Smooth muscle cell of the brain vasculature (primary cell): ENCODE measurements at places on chromosomes 13 and 19.

- DNase-seq: no peak
These were observed 59.5 kb downstream of the ARHGEF18 start for GRCh38 chr19:7408251-7408650.

DNA sequence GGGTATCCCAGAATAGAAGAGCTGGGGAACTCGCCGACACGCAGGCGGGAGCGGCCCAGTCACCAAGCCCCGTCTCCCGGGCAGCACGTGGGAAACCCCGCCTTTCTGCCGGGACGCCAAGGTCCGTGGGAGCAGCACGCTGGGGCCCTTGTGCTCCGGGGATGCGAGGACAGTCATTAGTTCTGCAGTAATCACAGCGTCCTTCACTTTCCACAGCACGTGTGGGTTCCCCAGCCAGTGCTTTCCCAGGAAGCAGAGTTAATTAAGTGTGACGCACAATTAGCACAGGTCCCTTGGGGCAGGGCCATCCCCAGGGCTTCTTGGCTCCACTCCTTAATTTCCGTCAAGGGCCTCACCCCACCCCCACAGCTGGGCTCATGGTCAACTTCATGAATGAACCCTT, 64.3 kb upstream of the C13orf46 start:
- no peak for DNase-seq

GRCh38 chr13:27172495-27172842, 858 bp upstream of the USP12 start:
- DNase-seq: no peak

DNA sequence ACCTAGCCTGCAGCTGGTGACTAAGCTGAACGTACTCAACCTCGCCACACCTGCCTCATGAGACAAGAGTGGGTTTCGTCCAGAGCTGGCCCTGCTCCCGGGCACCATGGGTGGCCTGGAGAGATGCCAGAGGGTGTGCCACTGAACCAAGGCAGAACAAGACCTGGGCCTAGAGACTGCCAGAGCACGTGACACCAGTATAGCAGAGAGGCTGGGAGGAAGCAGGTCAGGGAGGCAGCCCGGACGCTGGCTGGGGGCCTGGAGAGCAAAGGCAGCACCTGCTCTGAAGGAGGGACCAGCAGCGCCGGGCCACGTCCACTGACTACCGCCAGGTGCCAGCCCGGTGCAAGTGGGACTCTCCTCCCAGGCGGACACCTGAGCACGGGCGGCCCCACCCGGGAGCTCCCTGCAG, 7.3 kb upstream of the C13orf46 start:
- peak; percentile 43 for DNase-seq

GRCh38 chr19:46733690-46734292, 12.1 kb upstream of the FKRP start:
- no peak for DNase-seq

- no peak for DNase-seq
These were observed 10.6 kb upstream of the ZNF792 start for GRCh38 chr19:34974646-34975045.

DNA sequence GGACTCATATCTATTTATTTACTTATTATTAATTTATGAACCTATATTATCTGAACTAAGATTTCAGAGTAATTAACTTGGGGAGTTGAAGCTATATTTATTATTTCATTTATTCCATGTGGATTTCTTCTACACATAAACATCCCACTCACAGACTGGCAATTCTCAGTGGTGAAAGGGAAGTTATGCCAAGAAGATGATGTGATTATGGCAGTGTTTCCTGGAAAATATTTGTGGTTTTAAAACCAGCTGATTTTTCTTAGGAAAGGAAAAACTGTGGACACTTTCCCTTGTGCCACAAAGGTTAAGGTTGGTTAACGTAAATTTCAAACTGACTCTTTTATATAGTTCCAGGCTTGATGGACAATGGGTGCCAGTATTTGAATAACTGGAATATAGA, 513.1 kb downstream of the SLITRK6 start:
- no peak for DNase-seq

DNA sequence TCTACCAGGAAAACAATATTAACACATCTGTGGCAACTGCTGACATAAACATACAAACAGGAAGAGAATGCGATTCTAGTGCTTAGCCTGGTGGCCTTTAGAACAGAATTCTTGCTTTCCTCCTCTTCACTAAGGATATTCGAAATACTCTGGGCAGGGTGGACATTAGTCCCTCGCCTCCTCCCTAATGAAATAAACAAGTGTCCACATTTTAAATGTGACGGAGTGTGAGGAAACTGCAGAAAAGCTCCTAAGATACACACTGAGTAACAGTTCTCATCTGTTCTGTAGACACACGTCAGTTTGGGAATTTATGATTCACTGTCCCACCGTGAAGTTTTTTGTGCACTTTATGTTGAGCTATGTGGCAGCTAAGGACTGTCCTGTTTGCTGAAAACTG, 639 bp downstream of the STARD13 start:
- DNase-seq: no peak

DNA sequence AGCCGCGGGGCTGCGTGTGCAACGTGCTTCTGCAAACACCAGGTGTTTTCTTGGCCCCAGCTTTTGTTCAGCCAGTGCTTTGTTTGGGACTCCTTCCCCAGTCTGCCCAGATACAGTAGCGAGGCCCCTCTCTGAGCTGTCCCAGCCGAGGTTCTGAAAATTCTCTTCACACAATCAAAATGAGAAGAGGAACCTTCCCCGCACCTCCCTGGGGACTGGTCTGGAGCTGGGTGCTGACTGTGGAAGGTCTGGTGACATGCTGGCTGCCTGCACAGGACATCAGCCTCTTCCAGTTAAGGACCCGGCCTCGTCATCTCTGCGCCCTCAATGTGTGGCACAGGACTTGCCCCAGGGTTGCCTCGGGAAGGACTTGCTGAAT, 4.2 kb downstream of the ATP4A start:
- DNase-seq: no peak

GRCh38 chr19:53394974-53395839, at the start of gene ZNF765:
ZNF765 (plus strand) TSS chr19:53395149; CDS start chr19:53398016, 2,867 bp downstream.
- DNase-seq: peak; percentile 83

- no peak for DNase-seq
These were observed 486.4 kb upstream of the PCDH20 start for GRCh38 chr13:61901946-61902541.

DNA sequence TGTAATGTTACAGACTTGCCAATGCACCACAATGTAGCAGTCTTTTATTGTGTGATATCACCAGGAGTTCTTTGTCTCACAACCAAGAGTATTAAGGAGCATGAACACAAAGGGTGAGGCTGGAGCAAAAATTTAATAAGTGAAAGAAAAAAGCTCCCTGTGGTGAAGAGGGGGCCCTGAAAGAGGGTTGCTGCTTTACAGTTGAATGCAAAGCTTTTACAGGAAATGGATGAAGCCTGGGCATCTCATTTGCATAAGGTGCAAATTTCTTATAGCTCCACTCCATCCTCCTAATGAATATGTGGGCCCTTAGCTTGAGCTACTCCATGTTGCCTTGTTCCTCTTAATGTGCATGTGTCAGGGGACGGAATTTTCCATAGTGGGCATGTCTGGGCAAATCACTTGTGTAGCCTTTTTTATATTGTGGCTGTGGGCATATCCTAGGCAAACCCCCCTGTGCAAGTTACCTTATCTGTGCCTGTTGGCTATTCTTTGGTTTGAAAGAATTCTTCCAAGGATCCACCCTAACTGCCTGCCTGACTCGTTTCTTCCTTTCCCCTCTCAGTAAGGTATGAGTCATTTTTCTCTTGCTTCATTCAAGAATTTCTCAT, 45.3 kb upstream of the TRPC4 start:
- no peak for DNase-seq

DNA sequence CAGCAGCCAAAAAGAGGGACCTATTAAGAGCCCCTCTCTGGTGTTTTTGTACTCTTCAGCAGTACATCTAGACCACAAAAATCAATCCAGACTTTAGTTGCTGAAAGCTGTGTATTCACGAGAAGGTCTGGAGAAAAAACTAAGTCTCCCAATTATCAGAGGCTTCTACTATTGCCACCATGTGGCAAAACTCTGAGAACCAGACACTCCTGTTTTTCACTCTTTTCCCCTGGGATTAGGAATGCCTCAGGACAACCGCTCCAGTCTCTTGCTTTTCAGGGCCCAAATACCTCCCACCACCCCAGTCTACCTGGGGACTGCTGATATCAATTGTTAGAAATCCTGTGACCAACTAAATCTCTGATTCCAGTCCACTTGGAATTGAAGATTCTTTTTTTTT, 30.1 kb upstream of the OBI1 start:
- DNase-seq: no peak

DNA sequence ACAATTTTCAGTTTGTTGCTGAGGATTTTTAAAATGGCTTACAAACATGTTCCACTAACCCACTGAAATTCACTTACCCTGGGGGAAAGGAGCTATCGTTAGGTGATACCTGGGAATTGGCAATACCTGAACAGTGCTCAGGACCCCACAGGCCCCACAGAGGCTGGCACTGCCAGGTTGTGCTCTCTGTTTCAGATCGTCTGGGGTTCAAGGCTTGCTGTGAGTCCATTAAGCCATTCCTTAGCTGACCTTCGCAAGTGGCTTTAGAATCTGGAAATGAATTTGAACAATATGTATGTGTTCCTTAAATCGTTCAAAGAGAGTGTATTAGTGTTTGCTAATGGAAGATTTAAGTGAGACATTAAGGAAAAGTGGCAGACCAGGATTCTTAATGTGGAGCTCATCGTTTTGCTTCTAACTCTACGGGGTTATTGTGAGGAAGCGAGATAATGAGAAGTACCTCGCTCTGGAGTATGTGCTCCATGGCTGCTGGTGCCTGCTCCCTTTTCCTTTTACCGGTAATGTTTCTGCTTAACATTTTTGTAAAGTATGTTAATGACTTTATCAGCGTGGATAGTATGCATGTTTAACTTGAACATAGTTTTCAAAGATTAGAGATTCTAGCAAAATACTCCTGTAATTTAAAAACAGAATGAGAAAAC, 13.6 kb downstream of the KLF5 start:
- no peak for DNase-seq

GRCh38 chr13:96075953-96076543, 13.9 kb upstream of the HS6ST3 start:
- DNase-seq: no peak

- DNase-seq: no peak
These were observed 95.2 kb downstream of the USP12 start for GRCh38 chr13:27076421-27076820.

DNA sequence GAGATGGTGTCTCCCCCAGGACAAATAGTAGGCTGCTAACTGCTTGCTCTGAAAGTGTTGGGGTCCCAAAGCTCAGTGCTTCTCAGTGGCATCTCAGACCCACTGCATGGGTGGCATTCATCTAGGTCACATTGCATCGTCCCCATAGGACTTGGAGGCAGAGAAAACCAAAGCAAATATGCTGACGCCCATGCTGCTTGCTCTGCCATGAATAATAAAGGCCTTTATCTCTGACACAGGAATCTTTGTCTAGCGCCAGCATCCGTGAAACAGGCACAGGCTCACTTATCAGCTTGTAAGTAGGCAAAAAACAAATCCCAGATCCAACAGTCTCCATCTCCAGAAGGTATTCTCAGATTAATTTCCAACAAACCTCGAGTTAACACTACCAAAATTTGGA, 18.9 kb upstream of the IPO5 start:
- DNase-seq: no peak

- DNase-seq: no peak
These were observed 149.0 kb downstream of the HS6ST3 start for GRCh38 chr13:96238861-96239260.

- no peak for DNase-seq
These were observed 2.2 kb upstream of the RAB11B start for GRCh38 chr19:8387688-8388611.

DNA sequence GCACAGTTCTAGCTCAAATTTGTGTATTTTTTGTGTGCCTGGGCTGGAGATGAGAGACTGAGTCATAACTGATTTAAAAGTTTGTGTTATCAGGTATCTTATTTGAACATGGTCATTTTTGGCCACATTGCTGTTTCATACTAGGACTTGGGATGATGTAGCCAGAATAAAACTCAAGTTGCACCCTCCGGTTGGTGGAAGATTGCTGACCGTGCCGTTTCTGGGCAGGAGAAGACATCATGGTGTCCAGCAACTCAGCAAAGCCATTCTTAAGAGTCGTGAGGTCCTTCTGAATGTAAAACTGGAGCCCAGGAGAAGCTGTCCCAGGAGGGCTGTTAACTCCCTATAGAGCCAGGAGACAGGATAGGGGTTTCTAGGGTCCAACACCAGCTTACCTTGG, 7.6 kb downstream of the CEBPG start:
- no peak for DNase-seq

DNA sequence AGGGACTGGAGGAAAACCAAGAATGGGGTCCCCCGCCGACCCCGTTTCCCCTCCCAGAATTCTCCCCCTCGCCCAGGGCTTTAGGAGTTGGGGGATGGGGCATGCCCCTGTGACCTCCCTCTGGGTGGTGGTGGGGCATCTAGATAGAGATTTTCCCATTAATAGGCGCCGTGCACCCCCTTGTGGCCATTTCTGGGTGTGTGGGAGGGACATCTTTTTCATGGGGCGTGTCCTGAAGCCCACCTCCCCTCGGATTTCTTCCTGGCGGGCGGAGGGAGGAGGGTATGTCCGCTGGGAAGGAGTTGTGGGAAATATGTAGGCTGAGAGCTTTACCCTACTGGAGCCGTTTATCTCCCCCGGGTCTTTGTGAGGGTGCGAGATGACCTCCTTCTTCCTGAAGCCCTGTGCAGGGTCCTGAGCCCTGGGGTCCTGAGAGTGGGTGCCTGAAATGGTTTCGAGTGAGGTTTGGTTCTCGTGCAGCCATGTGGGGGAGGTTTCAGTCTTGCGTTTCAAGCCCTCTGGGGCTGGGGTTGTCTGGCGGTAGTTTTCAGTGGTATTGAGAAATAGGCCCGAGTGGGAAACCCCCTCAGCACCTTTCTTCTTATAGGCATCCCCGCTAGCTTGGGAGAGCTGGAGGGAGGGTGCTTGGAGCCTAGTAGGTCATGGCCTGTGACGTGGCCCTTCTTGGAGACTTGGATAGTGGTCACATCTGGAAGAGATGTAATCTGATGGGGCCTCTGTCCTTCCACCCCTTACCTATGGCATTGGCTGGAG, 1.0 kb downstream of the PRMT1 start:
- DNase-seq: no peak

DNA sequence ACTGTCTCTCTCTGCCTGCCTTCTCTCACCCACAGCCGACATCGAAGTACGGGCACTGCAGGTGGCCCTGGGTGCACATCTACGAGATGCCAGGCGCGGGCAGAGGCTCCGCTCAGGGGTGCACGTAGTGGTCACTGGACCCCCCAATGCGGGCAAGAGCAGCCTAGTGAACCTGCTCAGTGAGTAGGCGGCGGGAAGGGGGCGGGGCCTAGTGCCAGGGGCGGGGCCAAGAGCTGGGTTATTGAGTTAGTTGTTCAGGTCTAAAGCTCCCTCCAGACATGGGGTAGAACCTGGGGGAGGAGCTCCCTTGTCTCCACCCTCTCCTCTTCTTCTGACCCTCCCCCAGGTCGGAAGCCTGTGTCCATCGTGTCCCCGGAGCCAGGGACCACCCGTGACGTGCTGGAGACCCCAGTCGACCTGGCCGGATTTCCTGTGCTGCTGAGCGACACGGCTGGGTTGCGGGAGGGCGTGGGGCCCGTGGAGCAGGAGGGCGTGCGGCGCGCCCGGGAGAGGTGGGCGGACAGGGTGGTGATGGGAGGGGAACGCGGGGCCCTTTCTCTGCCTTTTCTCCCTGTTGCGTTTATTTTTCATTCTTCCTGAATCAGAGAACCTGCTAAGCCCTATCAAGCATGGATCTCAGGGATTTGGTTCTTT, 1.9 kb downstream of the GTPBP3 start:
- no peak for DNase-seq
